ENCODE measurements at places on chromosomes 1 and 21.

DNA sequence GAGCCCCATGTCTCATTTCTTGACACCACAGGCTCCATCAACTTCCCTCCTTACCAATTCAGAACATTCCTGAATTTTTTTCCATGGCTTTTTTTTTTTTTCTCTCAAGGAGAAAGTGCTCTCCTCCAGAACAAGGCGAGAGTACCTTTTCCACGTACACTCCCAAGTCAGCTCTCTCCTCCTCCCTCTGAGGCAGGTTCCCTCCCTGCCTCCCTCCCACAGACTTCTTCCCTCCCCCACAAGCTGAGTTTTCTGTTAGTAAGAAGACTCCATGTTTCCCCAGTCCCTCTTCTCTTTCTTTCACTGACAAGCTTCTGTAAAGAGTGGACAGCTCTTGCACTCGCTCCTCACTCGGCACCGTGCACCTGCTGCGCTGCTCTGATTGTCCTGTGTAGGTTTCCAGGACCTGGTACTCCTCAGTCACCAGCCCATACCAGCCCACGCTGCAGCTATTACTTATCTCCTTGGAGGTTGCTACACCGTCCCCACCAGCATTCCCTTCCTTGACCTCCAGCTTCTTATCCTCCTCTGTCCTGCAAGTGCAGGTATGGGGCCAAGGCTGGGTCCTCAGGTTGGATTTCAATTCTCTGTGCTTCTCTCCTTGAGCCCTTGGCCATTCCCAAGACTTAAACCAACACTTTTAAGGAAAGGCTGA lies 3.8 kb downstream of the TRAF5 start:
- no peak for DNase-seq

DNA sequence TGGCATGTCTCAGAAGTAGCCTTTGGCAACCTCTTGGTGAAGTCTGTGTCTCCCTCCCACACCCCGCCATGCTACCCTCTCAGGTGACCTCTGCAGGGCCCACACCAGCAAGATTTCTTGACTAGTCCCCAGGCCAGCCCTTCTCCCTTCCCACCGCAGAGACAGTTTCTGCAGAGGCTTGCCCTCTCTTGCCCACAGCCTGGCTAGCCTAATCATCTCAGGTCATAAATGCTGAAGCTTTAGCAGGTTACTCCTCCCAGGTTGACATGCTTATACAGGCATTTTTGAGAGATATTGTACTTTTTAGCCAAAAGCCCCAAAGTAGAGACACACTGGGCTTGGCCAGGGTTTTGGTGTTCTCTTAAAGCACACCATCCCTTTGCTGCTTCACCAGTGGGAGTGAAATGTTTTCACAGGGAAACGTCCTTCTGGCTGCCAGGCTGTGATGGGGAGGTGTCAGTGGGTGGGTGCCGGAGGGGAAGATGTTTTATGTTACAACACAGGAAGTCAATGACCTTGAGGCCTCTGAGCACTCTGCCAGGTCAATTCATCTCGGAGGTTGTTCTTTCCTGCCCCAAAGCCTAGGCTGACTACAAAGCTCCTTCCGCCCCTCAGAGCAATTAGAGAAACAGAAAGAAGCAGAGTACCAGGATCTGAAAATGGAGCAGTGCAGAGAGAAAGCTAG lies 58.5 kb downstream of the STYXL2 start:
- DNase-seq: no peak

DNA sequence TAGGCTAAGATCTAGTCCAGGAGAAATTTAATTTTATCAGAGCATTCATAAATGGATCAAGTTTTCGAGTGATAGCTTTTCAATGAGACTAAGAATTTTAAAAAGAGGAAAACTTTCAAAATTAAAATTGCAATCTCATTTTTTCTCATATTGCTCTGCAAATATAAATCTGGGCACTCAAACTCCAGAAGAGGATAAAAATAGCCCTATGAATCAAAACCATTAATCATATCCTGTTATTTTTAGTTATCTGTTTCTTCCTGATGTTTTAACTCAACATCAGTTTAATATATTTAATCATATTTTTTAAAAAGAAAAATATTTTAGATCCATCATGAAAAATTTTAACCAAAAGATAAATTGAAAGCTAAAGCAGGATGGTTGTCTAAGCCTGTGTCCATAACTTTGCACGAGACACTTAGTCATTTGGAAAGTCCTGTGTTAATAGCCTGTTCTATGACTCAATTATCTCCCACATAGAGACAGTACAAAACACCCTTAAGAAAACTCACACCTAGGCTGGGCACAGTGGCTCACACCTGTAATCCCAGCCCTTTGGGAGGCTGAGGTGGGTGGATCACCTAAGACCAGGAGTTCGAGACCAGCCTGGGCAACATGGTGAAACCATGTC lies 17.1 kb upstream of the PRRC2C start:
- DNase-seq: no peak

DNA sequence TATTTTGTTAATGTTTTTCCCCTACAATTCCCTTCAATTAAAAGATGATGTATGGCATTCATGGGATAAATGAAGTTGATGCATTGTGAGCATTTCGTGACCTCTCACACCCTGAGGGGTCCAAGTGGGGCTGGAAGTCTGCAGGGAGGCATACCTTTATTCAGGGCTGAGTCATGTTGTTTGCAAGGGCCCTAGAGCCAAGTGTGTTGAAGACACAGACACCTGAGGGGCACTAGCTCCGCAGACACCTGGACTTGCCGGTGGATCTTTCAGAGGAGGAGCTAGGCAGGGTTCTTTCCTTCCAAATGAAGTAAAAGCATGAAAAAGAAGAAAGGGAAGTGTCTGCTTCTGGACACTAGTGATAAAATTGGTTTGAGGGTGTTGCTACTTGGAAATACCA lies 57.0 kb upstream of the RGS7 start:
- no peak for DNase-seq

GRCh38 chr1:116945421-116945820 lies 35.7 kb downstream of the PTGFRN start:
- no peak for DNase-seq

- no peak for DNase-seq
These were observed 65.0 kb upstream of the PRDX6 start for GRCh38 chr1:173411835-173412742.

DNA sequence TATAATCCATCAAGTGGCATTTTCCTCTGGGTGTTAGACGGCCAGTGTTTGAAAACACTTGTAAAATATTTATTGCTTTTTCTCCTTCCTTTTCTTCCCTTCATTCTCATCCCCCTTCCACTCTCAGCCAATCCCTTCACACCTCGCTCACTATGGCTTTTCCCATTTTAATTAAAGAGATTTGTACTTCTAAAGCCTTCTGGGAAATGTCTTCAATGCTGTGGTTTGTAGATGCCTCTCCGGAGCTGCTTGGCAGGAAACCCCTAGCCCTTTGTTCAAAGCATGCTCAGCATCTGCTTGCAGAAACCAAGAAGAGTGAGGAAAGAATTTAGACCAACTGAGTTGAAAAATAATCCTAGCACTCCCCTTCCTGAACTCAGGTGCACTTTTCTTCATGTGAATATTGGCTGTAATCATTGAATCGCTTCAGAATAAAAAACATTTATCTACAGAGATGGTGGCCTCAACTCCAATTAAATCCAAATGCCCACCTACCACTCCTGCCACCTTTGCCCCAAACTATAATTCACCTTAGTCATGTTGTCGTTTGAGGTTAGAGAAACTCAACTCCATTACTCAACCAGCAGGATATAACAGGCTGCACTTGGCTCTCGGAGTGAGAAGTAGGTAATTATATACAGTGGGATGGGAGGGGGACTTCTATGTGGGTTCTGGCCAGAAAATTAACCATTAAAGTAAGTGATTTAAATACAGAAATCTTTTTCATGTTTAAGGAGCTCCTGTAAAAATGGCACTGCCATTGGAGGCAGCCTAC lies 659.4 kb upstream of the CAMK1G start:
- no peak for DNase-seq

All from GM12864 (cell line).